Activated naive CD8-positive, alpha-beta T cell treated with anti-CD3 and anti-CD28 coated beads for 36 hours (primary cell): ENCODE measurements at places on chromosomes 16 and 17.
A peak's percentile ranks its signal among the peaks of the same experiment; 100 is the strongest.

- H3K27ac ChIP-seq: no peak overlapping the region
- DNase-seq: no peak
- H3K4me3 ChIP-seq: no peak overlapping the region
- H3K36me3 ChIP-seq: peaks cover 28% of the 10 kb centered on the region
- H3K27me3 ChIP-seq: no peaks in the 10 kb centered on the region
- H3K4me1 ChIP-seq: peaks cover 20% of the 10 kb centered on the region
Measured at GRCh38 chr17:80799538-80800480, 191.8 kb upstream of the CHMP6 start.

DNA sequence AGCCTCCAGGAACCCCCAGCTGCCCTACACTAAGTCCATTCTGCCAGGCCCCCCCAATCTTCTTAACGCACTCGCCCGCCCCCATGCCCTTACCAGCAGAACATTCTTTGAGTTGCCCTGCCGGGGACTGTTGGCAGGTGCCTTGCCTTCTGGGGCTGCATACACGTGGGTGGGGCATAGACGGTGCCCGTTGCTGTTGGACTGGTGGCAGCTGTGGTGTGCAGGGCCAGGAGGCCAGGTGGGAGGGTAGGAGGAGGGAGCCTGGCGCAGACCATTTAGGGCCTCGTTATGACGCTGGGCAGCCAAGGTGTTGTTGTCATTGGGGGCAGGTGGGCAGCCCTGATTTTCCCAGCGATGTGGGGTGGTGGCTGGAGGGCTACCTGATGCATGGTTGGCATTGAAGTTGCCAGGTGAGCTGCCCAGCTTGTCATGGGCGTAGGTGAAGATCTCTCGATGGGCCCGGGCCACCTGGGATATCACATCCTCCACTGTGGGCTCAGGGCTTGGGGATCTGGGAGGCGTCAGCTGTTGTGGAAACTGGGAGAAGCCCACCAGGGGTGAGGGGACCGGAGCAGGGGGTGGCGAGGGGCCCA lies 4.9 kb downstream of the NR1D1 start:
- DNase-seq: no peak
- H3K36me3 ChIP-seq: peaks cover 37% of the 10 kb centered on the region
- peak overlapping the region; percentile 90 for H3K27ac ChIP-seq
- H3K4me3 ChIP-seq: peak overlapping the region; percentile 54
- H3K27me3 ChIP-seq: no peaks in the 10 kb centered on the region

DNA sequence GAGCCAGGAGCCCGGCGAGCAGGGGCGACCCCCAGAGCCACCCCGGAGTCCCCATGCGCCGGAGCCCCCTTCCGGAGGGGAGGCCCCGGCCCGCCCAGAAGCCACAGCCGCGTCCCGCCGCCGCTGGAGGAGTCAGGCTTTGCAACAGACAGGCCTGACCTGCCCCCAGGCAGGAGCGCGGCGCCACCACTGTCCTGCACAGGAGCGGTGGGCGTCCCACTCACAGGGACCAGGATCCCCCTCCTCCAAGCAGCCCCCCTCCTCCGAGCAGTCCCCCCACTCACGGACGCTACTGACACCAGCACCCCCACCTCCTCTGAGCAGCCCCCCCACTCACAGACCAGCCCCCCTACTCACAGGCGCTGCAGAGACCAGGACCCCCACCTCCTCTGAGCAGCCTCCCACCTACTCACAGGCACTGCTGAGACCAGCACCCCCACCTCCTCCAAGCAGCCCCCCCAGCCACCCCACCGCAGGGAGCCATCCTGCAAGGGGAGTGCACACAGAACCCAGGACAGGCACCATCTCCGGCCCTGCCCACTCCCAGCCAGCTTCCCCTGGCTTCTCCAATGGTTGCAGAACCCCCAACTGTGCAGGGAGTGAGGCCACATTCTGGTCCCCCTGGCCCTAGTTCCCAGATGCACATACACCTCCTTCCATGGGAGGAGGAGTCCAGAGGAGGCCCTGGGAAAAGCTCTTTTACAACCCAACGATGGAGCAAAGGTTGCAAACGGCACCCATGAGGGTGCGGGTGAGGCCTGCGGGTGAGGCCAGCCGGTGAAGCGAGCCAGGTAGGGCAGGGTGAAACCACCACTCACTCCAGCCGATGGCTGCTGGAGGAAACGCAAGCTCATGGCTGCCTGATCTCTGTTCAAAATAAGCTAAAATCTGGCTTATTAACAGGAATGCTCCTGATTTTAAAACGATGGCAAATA lies 69.9 kb downstream of the ABR start:
- H3K27me3 ChIP-seq: no peaks in the 10 kb centered on the region
- DNase-seq: peak; percentile 64
- peaks cover 42% of the 10 kb centered on the region for H3K4me1 ChIP-seq
- peak overlapping the region; percentile 79 for H3K4me3 ChIP-seq

DNA sequence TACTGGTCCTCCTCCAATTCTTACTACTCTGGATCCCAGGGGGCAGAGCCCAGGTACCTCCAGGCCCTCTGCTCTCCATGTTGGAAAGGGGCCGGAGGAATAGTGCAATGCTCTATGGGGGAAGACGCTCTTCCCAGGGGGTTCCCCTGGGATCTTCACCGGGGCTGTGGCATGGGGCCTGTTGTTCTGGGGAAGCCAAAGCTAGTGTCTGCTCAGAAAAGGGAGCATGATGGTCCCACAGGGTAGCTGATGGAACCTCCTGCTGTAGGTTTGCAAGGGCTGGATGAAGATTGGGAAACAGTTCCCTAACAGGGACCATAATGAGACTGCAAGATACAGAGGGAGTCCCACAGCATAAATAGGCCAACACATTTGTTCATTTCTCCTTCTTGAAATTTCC lies 114.7 kb downstream of the IRX5 start:
- H3K27ac ChIP-seq: no peak overlapping the region
- H3K27me3 ChIP-seq: peaks cover 3% of the 10 kb centered on the region
- H3K4me1 ChIP-seq: no peaks in the 10 kb centered on the region
- DNase-seq: no peak
- H3K4me3 ChIP-seq: no peak overlapping the region

- H3K4me3 ChIP-seq: no peak overlapping the region
- H3K27me3 ChIP-seq: peaks cover 7% of the 10 kb centered on the region
- peak overlapping the region; percentile 21 for H3K27ac ChIP-seq
- H3K4me1 ChIP-seq: peaks cover 19% of the 10 kb centered on the region
- H3K36me3 ChIP-seq: peaks cover 5% of the 10 kb centered on the region
Measured at GRCh38 chr17:58660621-58661020, 31.2 kb downstream of the TEX14 start.

DNA sequence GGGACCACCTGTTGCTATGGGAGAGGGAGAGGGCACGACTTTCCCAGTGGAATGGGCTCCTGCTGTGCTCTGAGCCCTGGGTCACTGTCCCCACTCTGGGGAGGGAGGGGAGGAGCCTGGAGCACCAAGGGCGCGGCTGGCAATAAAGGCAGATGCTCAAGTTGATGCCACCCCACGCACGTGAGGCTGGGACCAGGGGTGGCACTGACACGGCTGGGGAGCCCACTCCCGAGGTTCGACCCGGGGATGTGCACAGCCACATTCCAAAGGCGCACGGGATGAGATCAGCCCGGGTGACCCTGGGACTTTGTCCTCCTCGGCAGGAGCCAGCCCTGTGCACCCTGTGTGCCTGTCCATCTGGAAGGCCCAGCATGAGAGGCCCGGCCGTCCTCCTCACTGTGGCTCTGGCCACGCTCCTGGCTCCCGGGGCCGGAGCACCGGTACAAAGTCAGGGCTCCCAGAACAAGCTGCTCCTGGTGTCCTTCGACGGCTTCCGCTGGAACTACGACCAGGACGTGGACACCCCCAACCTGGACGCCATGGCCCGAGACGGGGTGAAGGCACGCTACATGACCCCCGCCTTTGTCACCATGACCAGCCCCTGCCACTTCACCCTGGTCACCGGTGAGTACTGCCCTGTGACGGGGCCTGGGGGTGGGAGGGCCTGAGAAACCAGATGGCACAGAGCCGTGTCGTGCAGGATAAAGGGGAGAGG lies at the start of gene ENPP7:
TSS of gene ENPP7 (plus strand) at position 175 of the 715 bp plus-strand sequence. CDS start at position 372, 197 bp downstream.
- H3K36me3 ChIP-seq: no peaks in the 10 kb centered on the region
- no peaks in the 10 kb centered on the region for H3K27me3 ChIP-seq
- no peak within 1 kb of the TSS for H3K27ac ChIP-seq
- no peak within 1 kb of the TSS for H3K4me3 ChIP-seq

DNA sequence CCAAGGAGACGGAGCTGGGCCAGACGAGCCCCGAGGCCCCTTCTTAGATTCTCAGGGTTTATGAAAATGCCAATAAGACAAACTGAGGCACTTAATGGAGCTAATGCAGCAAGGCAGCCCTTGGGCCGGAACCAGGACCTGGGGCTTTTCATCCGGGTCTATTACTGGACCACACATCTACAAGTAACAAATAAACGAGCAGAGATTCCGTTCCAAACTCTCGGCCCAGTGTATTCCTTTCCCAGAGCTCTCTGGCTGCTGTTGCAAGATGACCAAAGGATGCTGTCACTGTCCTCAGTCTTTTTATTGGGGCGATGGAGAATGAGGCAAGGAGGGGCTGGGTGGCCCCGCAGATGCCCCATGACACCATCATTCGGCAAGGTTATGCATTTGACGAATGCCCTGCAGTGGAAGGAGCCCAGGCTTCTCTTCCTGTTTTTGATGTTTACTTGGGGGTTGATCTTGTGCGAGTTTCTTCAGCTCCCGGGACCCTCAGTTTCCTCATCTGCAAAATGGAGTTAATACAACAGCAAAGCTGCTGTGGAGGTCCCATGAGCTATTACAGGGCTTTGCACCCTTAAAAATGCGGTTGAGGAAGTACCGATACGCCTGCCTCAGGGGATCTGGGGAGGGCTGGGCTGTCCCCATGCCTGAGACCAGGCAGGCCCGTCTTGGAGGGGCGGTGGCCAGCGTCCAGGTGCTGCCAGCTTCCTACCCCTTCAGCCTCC lies 1.1 kb upstream of the NTN1 start:
- peaks cover 48% of the 10 kb centered on the region for H3K27me3 ChIP-seq
- DNase-seq: no peak
- H3K27ac ChIP-seq: no peak overlapping the region
- peaks cover 5% of the 10 kb centered on the region for H3K4me1 ChIP-seq

DNA sequence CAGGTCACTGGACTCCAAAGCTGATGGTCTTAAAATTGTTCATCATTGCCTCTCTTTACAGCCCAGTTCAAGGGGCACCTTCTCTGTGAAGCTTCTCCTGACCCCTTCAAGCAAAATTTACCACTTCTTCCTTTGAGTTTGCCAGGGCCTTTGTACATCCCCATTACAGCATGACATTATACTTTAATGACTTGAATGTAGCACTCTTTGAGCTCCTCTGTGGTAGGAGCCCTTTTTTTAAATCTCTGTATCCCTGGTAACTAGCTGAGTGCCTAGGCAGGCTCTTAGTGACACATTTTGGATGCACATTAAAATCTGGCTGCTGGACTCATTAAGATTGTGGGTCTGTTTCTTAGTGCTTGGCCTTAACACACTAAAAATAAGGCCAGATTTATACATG lies 412.1 kb downstream of the CA10 start:
- H3K27me3 ChIP-seq: peaks cover 3% of the 10 kb centered on the region
- H3K36me3 ChIP-seq: no peaks in the 10 kb centered on the region
- peaks cover 4% of the 10 kb centered on the region for H3K4me1 ChIP-seq
- no peak overlapping the region for H3K4me3 ChIP-seq
- DNase-seq: no peak

DNA sequence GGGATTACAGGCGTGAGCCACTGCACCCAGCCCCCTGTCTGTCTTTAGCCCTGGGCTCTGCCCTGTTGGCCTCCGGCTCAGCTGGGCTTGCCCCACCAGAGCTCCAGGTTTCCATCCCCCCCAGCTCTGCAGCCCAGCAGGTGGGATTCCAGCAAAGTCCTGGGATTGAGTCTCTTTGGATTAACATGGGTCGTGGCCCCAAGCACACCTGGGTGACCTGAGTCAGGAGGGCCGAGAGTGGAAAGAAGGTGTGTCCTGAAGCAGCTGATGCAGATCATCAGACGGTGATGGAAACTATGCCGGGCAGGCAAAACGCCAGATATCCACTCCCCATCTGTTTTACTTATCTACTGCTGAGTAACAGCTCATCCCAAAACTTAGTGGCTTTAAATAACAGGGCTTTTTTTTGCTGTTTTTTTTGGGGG lies 72.5 kb downstream of the KNOP1 start:
- no peak overlapping the region for H3K27ac ChIP-seq
- H3K27me3 ChIP-seq: no peaks in the 10 kb centered on the region
- DNase-seq: no peak
- peaks cover 7% of the 10 kb centered on the region for H3K36me3 ChIP-seq
- H3K4me3 ChIP-seq: no peak overlapping the region
- H3K4me1 ChIP-seq: peaks cover under 1% of the 10 kb centered on the region

DNA sequence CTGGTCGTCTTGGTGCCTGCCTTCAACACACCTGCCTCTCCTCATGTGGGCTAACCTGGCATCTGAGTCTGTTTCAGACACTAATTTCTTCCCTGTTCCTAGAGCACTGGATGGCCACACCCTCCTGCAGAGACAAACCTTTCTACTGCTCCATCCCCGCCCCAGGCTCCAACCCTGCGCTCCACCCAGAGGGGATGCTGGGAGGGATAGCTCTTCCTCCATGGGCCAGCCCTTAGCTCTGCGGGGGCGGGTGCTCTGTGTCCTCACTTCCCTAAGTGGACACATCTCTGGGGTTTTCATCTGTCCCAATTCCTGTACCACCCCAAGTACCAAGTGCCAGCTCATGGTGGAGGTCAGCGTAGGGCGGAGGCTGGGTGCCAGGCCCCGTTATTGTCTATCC lies 11.0 kb upstream of the CRISPLD2 start:
- H3K4me1 ChIP-seq: peaks cover 14% of the 10 kb centered on the region
- H3K36me3 ChIP-seq: no peaks in the 10 kb centered on the region
- no peak overlapping the region for H3K27ac ChIP-seq
- H3K27me3 ChIP-seq: no peaks in the 10 kb centered on the region

DNA sequence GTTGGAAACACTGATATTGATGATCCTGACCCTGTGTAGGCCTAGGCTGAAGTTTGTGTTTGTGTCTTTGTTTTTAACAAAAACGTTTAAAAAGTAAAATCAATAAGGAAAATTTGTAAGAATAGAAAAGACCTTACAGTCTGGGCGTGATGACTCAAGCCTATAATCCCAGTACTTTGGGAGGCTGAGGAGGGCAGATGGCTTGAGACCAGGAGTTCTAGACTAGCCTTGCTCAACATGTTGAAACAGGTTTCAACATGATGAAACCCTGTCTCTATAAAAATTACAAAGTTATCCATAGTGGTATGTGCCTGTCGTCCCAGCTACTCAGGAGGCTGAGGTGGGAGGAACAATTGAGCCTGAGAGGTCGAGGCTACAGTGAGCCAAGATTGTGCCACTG lies 18.3 kb upstream of the TOM1L1 start:
- H3K4me3 ChIP-seq: no peak overlapping the region
- H3K27me3 ChIP-seq: peaks cover 11% of the 10 kb centered on the region
- H3K27ac ChIP-seq: no peak overlapping the region
- H3K4me1 ChIP-seq: no peaks in the 10 kb centered on the region
- H3K36me3 ChIP-seq: no peaks in the 10 kb centered on the region

- no peak overlapping the region for H3K4me3 ChIP-seq
- H3K27ac ChIP-seq: no peak overlapping the region
- H3K36me3 ChIP-seq: peaks cover 43% of the 10 kb centered on the region
- H3K4me1 ChIP-seq: peaks cover 12% of the 10 kb centered on the region
Measured at GRCh38 chr16:16018705-16019104, 69.3 kb downstream of the ABCC1 start.
